ENCODE measurements at places on chromosomes 2 and 18.

DNA sequence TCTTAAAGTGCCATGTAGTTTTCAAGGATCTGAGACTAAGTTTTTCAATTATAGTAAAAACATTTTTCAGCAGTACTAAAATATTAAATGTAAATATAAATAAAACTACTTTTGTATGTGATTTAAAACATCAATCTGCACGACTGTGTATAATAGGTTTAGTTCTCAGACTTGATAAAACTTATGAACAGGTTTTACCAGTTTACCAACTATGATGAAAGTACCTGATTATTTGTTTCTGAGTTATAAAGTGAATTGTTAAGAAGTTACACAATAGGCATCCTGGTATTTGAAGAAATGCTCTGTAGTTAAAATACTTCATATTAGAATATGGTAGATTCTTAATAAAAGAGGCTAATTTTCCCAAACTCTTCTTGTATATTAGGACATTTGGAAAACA, 14.8 kb downstream of the RELCH start:
- DNase-seq, result no peak

DNA sequence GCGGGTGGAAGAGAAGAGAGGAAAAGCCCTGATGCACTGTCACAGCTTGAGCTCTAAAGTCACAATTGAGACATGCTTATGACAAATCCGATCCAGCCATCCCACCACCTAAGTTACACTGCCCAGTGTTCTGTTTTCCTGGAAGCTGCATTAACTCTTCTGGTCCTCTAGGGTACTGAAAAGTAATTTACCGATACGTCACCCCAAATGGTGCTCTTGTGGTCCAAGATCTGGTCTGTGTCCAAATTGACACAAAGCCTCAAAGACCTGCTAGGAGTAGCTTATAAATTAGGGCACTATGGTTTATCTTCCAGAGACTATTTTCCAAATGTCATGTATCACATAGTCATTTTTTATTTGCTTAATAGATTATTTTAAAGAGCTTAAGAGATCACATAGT, 186.7 kb upstream of the ETAA1 start:
- DNase-seq, result no peak

DNA sequence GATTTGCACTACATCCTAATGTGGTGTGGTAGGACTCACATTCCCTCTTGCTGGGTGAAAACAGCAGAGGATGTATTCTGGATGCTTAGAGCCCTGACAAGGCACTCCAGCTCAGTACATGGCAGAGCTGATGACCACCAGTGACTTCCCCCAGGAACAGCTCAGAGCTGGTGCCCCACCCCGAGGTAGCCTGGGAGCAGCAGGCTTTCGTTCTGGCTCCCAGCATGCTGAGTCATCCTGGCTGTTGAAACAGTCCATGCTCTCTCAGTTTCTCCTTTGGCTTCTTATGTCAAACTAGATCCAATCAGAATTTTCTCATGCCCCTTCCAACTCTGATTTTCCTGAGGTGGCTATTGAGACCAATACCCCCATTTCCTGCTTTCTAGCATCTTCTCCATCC, 438.2 kb downstream of the NBAS start:
- no peak for DNase-seq

DNA sequence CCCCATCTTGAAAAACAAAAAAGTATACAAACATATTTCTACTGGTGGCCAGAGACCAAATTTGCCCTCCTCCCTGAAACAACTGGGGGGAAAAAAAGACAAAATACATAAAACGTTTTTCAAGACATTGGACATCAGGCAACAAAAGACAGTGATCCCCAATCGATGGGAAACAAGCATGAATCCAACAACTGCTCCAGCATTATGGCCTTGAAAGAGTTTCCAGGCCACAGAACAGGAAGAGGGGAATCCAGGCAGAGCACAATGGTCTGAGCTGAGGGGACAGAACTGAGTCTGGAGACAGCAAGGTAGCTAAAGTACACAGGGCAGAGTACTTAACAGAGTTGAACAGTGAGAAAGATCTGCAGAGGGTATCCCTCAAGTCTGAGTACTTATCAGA, 4.4 kb downstream of the CCDC88A start:
- DNase-seq, result no peak

DNA sequence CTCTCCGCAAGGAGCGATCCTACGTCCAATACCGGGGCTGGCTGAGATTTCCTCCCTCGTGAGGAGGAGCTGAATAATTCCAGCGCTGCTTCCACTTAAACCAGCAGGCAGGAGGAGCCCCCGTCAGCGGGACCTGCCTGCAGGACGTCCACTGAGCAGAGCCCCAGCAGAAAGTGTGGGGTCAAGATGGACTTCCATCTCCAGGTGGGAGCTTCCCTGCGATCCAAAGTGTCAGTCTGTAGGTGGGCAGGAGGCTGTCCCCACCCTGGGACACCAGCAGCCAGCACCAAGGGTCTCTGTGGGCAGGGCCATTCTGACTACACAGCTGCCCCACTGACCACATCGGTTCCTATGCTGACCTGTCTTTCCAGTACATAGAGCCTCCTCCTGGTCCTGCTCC, 462 bp upstream of the OTOS start:
- no peak for DNase-seq

- DNase-seq, result peak; percentile 66
Measured at GRCh38 chr2:62038975-62039771, 133.7 kb downstream of the COMMD1 start.

DNA sequence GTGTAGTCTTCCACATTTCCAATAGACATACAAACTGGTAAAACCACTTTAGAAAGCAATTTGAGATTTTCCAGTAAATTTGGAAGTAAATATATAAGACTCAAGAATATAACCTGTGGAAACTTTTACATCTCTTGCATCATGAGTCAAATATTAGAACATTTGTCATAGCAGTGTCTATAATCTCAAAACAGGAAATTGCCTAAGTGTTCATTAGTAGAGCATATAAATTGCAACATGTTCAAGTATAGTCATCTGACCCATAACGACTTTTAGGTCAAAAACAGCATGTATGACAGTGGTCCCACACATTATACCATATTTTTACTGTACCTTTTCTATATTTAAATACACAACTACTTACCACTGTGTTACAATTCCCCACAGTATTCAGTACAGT, 555.9 kb upstream of the VRK2 start:
- no peak for DNase-seq

DNA sequence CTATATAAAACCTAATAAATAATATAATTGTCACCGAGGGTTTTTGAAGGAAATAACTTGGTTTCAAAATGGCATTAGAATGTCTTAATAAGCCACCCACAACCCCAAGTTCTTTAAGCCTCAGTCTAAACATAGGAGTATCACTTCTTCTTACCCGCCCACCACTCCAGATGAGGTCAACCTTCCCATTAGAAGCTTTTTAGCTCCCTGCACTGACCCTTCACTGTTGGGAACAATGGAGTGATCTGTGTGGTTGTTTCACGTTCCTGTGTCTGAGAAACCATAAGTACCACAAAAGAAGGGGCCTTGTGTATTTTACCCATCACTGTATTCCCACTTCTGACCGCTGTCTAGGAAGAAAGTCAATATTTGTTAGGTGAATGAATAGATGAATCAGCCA, 326.3 kb upstream of the ZNF521 start:
- no peak for DNase-seq

- DNase-seq, result no peak
Measured at GRCh38 chr18:69683176-69683575, 264.5 kb downstream of the CD226 start.

DNA sequence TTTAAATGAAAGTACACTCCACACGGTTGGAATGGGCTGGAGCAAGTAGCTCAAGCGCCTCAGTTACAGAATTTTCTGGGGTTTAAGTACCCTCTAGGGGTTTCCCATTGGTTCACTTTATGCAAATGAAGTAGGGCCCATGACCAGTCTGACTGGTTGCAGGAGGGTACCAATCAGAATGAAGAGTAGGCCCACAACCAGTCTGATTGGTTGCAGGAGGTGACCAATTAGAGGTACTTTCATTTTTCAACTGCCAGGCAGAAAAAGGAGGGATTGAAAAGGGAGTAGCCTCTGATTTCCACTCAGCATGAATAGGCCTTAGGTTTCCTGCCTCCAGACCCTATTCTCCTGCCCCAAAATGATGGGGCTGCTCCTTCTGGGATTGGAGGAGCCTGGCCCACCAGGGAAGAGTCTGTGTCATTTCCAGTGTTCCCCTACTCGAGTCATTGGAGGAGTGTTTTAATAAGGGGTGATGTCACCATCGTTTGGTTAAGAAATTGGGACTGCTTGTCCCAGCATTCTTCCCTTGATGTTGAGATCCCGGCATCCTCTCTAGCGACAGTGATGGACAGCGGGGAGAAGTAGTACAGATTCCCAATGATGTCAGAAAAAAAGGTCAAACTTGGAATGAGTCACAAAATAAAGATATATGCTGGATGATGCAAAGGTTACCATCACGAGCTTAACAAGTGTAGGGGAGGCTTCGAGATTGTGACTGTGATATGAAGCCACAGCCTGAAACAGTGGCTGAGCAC, 210.4 kb downstream of the SH3BP4 start:
- DNase-seq, result no peak

DNA sequence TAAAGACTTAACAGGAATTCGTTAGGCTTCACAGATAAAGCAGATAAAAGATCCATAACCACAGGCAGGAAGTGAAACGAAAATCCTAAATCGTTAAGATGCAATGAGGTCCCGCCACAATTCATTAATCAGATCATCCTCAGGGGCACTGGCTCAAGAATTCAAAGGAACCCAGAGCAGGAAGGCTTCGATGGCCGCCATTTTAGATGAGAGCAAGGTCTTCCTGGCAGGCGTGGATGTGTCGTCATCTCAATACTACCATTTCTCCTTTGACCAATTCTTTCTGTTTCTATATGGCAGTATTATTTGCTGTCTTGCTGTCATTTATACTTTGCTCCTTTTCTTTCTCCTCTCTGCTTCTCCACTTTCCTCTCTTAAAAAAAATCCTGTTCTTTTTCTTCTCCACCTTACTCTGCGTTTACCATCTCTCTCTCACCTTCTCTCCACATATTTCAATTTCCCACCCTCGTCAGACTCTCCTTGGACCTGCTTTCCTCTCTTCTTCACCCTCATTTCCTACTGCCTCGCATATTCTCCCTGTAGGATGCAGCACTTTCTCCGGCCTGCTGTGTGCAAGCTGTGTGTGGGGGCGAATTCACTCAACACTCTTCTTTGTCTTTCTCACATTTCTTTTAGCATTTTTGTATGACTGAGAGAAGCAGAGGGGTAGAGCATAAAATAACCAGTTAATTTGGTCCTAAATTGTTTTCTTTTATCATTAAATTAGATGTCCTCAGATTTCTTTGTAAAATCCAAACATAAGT, 35.1 kb upstream of the LHCGR start:
- no peak for DNase-seq

DNA sequence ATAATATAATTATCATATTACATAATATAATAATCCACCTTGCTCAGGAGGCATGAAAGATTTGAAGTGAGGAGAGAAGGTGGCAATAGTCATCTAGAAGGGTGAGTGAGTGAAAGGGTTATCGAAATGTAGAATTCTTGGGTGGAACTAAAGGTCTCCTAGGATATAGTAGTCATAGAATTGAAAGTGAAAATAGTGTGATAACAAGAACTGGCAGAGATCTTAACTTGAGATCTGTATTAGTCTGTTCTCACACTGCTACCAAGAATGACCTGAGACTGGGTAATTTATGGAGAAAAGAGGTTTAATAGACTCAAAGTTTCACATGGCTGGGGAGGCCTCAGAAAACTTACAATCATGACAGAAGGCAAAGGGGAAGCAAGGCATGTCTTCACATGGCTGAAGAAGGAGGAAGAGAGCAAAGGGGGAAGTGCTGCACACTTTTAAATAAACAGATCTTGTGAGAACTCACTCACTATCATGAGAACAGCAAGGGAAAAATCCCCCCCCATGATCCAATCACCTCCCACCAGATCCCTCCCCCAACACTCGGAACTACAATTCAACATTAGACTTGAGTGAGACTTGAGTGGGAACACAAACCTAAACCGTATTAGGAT, 351.5 kb downstream of the NR4A2 start:
- DNase-seq, result no peak

DNA sequence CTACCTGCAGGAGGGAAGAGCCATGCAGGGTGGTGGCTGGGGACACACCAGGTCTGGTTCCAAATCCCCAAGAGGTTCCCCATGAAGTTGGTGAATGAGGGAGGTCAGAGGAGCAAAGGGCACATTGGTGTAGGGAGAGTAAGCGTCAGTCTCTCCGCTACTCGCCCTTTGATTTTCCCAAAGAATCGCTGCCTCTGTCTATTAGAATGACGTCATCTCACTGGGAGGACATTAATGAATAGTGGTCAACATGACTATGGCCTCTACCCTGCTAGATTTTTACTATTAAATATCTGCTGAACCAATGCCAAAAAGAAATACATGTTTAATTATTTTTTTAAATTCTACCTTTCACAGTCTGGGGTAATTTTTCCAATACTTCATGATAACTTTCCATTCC, 109.6 kb upstream of the SNTG2 start:
- DNase-seq, result no peak

DNA sequence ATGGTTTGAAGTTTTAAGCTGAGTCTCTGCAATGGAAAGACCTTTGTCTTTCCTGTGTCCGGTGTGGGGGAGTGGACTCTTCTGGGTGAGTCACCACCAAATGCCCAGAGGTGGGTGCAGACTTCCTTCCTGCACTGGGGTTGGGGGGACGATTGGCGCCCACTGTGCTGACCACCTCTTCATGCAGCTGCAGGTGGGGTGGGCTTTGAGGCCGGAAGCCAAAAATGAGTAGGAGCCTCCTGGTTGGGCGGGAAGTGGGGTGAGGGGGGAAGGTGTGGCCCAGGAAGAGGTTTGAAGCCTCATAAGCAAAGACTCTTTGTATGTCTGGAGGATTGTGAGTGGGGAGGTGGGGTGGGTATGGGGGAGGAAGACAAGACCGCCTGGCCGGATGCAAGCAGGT, 27.6 kb downstream of the PAX8 start:
- DNase-seq, result no peak

DNA sequence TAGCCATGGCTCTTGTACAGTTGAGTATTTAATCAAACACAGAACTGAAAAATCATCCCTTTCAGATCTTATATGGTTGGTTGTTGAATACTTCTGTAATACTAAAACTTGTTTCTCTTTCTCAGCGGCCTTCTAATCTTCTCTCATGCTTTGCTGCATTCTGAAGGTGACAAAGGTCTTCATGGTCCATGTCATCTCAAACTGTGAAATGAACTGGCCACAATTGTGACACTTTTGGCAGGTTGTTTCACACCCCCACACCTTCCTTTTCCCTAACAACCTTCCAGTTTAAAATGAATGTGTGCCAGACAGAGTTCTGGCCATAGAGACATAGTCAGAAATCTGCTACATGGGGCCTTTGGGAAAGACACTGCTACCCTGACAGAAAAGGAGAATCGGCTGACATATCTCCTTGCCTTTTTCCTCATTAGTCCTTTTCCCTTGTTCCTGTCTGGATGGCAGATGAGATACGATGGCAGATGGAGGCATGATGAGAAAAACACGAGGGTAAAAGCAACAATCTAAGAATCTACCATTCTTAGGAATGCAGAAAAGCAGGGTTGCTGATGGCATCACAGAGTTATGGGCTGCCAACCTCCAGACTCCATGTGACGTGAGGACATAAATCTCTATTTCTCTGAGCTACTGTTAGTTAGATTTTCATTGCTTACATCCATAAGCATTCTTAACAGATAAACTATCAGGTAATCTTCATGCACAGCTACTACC, 106.5 kb downstream of the PIGN start:
- no peak for DNase-seq

- DNase-seq, result no peak
Measured at GRCh38 chr2:205692104-205692503, 9.8 kb downstream of the NRP2 start.

GRCh38 chr2:163665051-163665450, 70.8 kb downstream of the FIGN start:
- no peak for DNase-seq

Data from hematopoietic multipotent progenitor cell treated with erythropoietin and hydrocortisone succinate and interleukin-3 and kit ligand, for 8 days (in vitro differentiated cells).